ENCODE measurements at places on chromosomes 2 and 18.

DNA sequence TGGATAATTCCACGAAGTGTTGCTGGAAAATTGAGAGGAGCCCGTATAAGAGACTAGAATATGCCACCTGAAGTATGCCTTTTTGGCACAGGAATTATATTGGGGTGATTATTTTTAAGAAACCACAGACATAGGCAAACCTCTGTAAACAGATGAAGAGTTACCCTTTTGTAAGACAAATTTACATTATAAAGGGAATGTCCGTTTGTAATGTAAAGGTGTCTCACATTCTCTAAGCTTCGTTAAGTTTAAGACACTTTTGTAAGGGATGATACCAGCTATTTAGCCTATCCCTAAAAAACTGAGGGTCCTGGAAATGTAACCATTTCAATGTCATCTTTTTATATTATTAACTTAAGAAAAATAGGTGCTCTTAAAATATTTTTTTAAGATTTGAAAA is 432.8 kb upstream of the SYT4 start:
- no peak for DNase-seq

DNA sequence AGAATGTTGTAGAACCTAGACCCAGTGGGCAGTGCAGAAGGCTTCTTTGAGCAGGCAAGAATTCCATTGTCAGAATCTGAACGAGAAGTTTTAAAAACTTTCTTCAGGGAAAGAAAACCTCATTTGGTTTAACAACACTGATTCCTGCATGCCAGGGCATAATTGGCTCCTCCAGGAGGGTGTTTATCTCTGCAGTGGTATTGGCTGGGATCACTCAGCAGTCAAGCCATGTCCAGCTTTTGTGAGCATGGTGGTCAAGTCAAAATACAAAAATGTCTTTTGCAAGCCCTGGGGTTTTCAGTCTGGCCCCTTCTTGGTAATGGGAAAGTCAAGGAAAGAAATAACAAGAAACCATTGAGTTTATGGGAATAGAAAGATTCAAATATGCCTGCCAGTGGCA is 28.3 kb downstream of the FHOD3 start:
- DNase-seq, result no peak

DNA sequence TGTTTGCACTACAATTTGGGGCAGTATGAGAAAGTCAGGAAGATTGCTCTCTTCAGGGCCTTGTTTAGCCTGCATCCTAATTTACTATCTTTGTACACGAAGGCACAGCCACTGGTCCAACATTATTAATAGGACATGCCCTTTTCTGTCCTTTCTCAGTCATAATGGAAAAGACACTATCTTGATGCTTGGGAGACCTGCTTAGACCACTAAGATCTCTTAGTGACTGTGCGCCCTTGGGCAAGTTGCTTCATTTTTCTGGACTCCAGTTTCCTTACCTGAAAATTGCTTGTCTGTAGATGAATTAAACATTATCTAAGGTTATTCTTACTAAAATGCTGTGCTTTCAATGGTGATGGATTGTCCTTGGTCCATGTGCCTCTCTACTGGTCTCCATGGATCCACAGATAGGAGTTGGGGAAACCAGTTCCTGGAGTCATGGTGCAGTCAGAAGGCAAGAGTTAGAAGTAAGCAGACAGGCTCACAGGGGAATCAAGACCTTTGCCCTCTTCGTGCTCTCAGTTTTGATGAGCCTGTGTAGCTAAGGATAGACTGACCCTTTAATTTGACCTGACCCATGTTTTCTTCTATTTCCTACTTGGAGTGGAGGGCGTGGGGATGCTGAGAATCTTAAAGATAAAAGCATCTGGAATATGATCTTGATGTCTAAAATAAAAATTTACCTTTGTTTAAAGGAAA is 114.0 kb downstream of the RAPGEF4 start:
- no peak for DNase-seq

DNA sequence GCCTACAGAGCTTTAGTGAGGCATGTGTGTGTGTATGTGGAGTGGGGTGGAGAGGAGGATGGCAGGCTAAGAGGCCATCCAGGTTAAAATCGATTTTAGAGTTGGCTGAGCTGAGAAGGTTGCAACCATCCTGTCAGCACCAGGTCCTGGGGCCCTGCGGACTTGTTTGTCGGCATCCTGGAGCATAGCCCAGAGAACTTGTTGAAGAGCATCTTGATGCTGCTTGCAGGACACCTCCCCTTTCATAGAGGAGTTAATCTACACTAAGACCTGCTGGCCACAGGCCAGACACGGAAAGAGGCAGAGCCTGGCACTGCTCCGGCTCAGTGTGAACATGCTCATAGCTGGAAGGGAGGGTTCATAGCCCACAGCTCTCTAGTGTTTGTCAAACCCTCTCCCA is 72.1 kb upstream of the RGPD5 start:
- DNase-seq, result no peak

- DNase-seq, result no peak
These were observed 266.4 kb upstream of the ETAA1 start for GRCh38 chr2:67130531-67131256.

GRCh38 chr2:225691711-225692110 is 292.2 kb downstream of the NYAP2 start:
- no peak for DNase-seq

DNA sequence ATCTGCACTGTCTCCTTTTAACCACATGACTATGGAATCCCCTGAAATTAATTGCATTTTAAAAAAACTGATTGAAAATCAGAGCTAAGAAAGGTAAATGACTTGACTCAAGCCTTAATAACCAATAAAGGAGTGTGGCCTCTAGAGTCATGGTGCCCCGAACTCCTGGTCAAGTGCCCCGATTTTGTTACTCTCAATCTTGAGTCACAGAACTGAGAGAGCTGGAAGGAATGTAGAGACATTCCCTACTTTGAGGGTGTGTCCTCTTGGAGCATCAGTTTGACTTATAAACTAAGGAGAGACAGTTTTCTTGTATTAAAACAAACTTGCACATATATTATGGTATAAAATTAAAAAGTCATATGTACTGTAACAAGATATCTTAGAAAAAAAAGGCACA is 2.4 kb downstream of the WDR43 start:
- no peak for DNase-seq

- DNase-seq, result no peak
These were observed 69.6 kb downstream of the HPCAL1 start for GRCh38 chr2:10372203-10372861.

- no peak for DNase-seq
These were observed 123.6 kb upstream of the CDCA7 start for GRCh38 chr2:173231042-173231441.

GRCh38 chr2:63537306-63537705 is 51.0 kb downstream of the WDPCP start:
- DNase-seq, result no peak

DNA sequence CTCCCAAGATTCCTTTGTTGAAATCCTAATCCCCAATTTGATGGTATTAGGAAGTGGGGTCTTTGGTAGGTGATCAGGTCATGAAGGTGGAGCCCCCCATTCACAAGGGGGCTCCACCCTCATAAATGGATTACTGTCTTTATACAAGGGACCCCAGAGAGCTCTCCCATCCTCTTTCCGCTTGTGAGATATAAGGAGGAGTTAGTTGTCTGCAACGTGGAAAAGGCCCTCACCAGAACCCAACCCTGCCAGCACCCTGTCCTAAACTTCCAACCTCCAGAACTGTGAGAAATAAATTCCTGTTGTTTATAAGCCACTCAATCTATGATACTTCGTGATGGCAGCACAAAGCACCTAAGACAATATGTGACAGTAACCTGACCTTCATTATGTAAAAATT is 684.1 kb upstream of the HS6ST1 start:
- DNase-seq, result no peak

GRCh38 chr2:109117780-109118179 is 11.2 kb upstream of the SH3RF3 start:
- no peak for DNase-seq

All from stimulated activated CD4-positive, alpha-beta T cell treated with anti-CD3 and anti-CD28 coated beads, TNF-alpha, amount 100 ng/mL, for 4 hours (primary cell).